DND-41 (cell line): ENCODE measurements at places on chromosomes 1 and 21.

DNA sequence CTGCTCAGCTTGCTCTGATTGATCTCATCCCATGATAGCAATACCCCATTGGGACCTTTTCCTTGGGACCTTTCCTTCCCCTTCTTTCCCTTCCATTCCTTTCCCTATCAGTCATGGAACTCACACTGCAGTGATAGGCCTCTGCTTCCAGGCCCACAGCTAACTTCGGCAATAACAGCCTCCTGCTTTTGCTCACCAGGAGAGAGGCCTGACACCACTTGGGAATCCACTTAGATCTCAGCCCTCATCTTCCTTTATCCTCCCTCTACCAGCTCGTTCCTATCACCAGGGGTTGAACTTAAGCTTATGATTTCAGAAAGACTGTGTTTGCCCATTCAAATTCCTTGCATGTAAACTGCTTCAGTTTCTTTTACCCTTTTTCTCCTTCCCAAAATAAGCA is 11.0 kb upstream of the TIPRL start:
- H3K4me3 ChIP-seq = no peak overlapping the region
- H3K4me1 ChIP-seq = no peaks in the 10 kb centered on the region
- no peak overlapping the region for H3K27ac ChIP-seq
- DNase-seq = no peak
- no peaks in the 10 kb centered on the region for H3K36me3 ChIP-seq

DNA sequence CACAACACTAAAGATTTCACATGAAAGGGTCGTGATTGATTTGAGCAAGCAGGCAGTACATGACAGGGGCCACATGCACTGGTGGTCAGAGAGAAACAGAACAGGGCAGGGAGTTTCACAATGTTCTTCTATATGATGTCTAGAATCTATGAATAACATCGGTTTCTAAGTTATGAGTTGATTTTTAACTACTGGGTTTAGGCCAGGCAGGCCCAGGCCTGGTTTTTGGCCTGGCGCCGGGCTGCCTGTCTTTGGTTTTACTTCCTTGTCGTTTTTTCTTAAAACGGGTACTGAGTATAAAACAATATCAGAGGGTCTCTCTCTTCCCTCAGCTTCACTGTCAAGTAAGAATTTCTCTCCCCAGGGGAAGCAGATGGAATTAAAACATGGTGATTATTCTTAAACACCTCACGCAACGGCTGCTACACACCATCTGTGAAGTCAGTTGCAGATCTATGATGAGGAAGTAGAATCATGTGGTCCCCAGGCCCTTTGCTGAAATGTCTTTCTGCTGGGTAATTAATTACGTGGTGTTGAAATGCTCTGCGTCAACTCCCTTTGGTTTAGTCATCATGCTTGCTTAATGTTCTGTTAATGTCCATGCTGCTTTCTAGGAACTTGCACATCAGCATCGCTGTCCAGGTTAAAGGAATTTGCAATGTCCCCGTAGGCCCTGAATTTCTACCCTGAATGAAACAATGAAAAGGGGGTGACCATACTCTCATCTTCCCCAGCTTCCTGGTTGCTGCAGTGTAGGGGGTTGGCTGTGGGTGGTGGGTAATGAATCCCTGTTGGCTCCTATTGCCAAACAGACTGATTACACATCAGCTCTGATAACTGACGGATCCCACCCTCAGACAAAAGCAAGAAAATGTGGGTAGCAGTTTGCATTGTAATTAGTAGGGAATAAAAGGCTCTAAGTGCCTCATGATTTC is 70.3 kb downstream of the SERINC2 start:
- peak overlapping the region; percentile 59 for H3K27ac ChIP-seq
- DNase-seq = no peak
- no peak overlapping the region for H3K4me3 ChIP-seq
- H3K36me3 ChIP-seq = no peaks in the 10 kb centered on the region

DNA sequence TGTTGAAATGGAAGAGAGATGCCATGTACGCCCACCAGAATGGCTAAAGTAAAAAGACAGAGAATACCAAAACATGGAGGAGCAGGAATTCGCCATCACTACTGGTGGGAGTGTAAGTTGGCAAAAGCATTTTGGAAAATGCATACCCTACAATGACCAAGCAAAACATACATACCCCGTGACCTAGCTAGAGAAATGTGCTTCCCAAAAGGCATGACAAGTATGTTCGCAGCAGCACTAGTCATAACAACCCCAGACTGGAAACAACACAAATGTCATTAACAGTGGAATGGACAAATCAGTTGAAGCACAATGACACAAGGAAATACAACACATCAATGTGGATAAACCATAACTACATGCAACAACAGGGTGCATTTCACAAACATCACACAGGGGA is 27.2 kb downstream of the SYT2 start:
- H3K4me3 ChIP-seq = no peak overlapping the region
- no peak overlapping the region for H3K27ac ChIP-seq
- DNase-seq = no peak
- H3K27me3 ChIP-seq = peaks cover 9% of the 10 kb centered on the region

DNA sequence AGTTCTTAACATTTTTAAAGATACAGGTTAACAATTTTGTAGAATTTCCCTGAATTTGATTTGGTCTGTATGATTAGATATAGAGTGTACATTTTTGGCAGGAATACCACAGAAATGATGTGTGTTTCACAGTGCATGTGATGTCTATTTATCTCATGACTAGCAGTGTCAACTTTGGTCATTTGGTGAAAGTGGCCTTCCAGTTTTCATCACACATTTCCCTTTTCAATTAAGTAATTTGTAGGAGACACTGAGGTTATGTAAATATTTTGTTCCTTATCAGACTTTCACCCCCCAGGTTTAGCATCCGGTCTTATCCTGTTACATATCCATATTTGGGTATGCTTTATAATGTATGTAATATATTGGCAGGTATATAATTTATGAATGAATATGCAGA is 41.8 kb downstream of the MAP3K7CL start:
- DNase-seq = no peak
- H3K4me3 ChIP-seq = no peak overlapping the region
- H3K36me3 ChIP-seq = no peaks in the 10 kb centered on the region
- H3K27ac ChIP-seq = no peak overlapping the region
- no peaks in the 10 kb centered on the region for H3K27me3 ChIP-seq

GRCh38 chr1:25615563-25616094 is 962 bp upstream of the MAN1C1 start:
- H3K36me3 ChIP-seq = no peaks in the 10 kb centered on the region
- DNase-seq = no peak
- H3K4me1 ChIP-seq = peaks cover 15% of the 10 kb centered on the region
- H3K4me3 ChIP-seq = no peak overlapping the region

- peaks cover 53% of the 10 kb centered on the region for H3K36me3 ChIP-seq
- H3K27me3 ChIP-seq = no peaks in the 10 kb centered on the region
- peak overlapping the region; percentile 68 for H3K4me3 ChIP-seq
Observed at GRCh38 chr1:235325139-235325538, 2.8 kb downstream of the ARID4B start.

- no peaks in the 10 kb centered on the region for H3K36me3 ChIP-seq
- no peak overlapping the region for H3K27ac ChIP-seq
- H3K27me3 ChIP-seq = peaks cover 6% of the 10 kb centered on the region
Observed at GRCh38 chr1:211511947-211512346, 20.0 kb upstream of the RD3 start.
